ENCODE measurements at places on chromosomes 3 and 15.

DNA sequence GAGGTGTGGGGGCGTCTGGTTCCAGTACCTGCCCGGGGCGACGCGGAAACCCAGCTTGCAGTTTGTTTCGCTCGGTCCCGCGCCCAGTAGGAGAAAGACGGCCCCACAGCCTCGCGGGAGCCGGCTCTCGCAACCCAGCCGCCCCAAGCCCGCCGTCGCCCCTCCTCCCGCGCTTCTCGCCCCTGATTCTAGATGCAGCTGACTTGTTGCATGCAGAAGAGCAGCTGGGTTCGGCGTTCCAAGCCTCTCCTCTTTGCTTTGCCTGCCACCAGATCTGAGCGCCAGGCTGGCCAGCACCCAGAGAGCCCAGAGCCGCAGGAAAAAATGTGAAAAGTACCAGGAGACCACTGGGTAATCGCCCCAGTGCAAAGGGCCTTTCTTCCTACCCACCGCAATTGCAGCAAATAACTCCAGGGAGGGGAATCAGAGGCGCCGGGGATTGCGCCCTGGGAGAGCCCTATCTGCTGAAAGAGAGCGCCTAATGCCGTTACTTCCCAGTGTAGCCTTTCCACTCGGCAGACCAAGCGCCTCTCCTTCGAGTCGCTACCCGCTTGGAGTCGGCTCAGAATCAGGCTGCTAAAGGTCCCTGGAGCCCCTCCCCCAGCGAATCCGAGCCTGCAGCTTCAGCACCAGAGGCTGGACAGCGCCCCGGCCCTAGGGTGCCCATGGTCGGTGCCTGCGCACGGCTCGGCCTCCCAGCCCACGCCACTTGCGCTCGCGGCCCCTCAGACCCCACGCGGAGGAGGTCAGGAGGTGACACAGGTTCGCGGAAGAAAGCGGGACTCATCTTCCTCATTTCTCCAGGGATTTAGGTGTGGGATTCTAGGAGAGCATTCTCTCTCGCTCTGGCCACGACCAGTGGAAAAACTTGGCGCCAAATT is 15.7 kb upstream of the AEN start:
- peak; percentile 63 for DNase-seq

DNA sequence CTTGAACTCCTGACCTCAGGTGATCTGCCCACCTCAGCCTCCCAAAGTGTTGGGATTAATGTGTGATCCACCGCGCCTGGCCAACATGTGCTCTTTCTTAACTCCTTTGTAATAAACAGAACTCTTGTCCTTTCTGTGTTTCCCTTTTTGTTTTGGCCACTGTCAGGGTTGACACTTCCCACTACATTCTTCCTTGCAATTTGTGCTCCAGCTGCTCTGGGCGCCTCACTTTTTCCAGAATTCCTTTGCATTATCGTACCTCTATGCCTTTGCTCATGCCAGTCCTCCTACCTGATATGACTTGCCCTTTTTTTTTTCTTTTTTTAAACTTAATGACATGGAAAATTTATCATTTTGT is 38.8 kb upstream of the SMAD3 start:
- no peak for DNase-seq

DNA sequence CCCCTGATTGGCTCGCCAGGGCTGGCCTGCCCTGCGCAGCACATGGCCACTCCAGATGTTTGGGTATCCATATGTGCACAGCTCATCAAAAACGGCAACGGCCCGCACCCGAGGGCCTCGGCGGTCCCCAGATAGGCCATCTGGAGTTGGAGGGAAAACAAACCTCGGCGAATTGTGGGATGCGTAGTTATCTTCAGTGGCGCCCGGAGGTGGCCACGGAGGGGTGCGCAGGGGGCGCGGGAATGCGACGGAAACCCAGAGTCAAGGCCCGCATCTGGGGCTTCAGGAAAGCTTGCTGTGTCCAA is 156.5 kb downstream of the TLE3 start:
- DNase-seq: no peak

DNA sequence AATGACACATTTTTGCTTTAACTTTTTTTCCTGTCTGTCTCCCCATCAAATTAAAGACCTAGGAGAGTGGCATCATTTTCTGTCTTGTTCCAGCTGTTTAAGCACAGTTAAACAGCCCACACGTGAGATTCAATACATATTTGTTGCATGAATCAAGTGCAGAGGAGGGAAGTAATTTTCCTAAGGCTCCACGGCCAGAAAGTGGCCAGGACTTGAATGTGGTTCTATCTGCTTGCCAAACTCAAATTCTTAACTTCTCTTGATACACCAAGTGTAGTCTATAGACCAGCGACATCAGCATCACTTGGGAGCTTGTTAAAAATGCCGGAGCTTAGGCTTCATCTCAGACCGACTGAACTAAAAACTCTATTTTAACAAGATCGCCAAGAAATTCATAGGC is 724.8 kb upstream of the CFAP20DC start:
- DNase-seq: no peak

- DNase-seq: peak; percentile 90
Measured at GRCh38 chr15:88954431-88955277, 41.5 kb upstream of the MFGE8 start.

- no peak for DNase-seq
Measured at GRCh38 chr15:68658151-68658550, 79.4 kb downstream of the CORO2B start.

DNA sequence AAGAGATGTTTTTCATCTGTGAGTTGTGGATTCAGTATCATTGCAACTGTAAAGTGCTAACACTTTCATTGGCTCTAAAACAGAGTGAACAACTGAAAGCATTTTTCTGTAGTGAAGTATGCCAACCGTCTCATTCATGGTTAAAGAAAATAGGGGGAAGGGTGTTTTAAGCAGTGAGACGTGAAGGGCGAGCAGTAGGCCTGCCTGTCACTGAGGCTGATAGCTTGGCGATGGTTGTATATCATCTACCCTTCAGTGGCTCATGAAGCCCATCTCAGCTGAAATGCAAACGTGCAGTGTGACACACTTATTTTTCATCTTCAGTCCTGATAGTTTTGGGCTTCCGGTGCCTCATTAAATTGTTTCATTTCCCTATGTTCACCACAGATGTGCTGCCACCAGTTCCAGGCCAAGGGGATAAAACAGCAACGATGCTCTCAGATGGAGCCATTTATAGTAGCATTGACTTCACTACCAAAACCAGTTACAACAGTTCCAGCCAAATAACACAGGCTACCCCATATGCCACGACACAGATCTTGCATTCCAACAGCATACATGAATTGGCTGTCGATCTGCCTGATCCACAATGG is 562.0 kb downstream of the ROBO2 start:
- DNase-seq: no peak

DNA sequence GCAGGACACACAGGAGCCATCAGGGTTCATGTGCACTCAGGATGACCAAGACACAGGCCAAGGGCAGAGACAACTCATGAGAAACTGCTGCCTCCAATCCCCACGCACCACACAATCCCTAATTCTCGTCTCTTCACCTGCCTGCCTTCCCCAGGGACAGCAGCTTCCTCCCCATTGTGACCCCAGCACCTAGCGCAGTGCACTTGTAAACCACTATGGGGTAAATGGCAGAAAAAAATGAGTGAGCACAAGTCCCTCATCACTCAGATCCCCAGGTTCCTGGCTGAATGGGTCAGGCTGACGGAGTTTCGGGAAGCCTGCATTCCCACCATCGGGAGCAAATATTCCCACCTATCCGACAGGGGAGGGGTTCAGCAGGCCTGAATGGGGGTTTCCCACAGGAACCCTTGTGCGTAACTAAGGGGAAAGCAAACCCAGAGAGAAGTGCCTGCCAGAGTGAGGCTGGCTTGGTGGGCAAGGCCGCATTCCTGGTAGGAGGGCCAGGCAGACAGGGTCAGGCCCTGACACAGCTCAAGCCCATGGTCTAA is 18.8 kb downstream of the PLXNB1 start:
- peak; percentile 29 for DNase-seq

DNA sequence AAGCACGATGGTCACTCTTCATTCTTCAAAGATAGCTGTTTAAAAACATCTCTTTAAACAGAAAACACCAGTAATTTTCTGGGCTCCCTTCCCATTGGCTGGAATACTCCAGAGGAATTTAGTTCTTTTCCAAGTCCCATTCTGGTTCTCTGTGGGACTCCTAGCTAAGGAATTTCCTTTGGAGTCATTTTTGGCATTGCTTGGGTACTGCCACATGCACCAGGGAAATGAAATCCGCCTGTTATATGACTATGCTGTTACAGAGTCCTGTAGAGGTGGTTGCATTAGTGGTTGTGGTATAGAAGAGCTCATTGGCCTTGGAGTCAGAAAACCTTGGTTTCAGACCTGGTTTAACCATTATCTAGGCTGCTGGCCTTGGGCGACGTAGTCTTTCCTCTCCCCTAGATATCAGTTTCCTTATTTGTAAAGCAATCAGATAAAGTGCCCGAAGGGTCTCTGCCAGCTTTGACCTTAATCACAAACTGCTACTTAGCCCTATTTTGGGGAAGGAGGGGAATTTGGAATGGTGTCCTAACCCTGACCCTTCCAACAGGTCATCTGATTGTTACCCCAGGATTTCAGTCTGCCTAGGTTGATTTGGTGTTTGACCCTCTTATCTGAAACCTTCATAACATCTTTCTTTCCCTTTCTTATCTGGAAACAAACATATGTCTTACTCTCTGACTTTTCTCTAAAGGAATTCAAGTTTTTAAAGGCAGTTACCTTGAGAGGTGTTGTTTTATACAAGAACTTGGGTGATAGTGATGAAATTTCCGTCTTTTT is 13.4 kb downstream of the RTP1 start:
- no peak for DNase-seq

DNA sequence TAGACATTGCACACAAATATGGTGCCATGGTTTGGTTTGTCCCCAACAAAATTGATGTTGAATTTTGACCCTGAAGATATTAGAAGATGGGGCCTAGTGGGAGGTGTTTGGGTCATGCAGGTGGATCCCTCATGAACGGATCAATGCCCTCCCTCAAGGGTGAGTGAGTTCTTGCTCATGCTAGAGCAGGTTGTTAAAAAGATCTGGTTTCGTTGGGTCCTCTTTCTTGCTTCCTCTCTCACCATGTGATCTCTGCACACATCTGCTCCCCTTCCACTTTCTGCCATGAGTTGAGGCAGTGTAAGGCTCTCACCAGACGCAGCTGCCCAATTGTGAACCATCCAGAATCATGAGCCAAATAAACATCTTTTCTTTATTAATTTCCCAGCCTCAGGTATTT is 87.8 kb upstream of the MDFIC2 start:
- no peak for DNase-seq

DNA sequence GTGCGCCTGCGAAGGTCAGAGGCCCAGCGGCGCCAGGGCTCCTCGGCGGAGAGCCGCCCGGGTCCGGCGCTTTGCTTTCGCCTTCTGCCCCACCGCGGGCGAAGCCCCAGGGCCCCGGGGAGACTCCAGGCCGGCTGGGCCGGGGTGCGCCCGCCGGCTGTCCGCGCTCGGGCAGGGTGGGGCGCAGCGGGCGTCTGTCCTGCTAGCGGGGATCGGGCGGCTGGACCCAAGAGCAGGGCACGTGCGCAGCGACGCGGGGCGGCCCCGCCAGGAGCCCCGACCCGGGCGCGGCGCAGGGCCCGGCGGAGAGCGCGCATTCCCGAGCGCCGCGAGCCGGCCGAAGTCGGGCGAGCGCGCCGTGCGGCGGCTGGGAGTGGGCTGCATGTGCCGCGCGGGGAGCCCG is 569 bp upstream of the ALDH1A3 start:
- no peak for DNase-seq
